GM13977 (cell line): ENCODE measurements at places on chromosomes 1 and 21.

DNA sequence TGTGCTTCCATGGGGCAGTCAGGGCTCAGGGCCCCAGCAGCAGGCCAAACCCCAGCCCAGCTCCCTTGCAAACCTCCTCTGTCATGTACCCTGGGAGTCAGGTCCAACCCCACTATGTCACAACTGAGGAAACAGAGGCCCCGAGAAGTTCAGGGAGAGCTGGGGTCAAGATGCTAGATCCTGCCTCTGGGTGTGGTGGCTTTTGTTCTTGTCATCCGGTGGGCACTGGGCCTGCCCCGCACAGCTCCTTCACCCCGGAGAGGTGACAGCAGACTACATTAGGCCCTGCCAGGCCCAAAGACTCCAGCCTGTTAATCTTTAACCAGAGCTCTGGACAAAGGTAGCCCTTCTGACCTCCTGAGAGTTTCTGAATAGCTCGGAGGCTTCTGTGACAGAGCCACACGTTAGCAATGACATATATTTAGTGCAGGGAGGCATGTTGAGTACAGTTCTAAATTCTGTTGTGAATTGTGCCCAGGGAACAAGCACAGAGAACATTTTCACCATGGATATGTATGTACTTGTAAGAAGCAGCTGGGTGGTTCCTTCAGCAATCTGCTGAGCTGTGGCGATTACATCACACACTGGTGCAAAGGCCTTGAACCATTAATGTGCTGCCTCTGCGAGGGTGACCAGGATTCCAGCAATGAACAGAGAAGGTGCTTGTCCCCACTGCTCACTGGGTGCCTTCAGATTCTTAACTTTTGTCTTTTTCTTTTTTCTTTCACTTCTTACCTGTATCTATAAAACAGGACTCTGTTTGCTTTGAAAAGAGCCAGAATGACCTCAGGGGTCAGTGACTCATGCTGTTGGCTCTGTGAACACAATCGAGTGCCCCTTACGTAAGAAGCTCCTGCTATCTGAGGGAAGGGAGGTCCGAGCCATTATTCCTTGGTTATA lies 102.8 kb downstream of the RHOU start:
- DNase-seq, result no peak

- peak; percentile 26 for DNase-seq
These were observed 97.4 kb downstream of the MRPL39 start for GRCh38 chr21:25509862-25510261.

DNA sequence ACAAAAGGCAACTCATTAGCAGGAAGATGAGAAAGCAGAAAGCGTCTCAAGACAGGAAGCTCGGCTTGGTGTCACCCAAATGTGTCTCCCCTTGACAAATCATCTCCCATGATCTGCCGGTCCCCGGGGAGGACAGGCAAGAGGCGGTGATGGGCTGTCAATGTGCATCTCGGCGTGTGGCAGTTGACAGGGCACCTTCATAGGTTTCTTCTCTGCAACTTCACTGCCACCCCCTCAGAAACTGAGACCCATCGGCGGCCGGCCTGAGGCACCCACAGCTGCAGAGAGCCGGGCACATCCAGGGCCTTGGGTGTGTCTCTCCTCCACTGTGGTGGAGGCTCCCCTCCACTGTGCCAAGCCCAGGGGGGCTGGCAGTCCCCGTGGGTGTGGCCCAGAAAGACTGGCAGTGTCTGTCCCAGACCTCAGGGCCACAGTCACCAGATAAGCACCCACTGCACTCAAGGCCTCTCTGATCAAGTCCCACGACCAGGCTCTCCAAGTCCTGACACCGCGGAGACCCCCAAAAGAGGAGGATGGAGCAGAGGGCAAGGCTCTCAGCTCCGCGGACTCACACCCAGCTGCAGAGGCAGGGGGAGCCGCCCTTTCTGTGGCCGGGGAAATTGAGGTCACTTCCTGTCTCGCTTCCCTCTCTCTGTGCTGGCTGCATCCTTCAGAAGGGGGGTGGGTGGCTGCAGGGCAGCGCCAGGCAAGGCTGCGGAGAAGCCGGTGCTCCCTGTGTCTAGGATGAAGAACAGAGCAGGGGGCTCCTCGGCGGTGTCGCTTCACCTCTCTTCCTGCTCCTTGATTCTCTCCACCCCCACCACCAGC lies 39.6 kb upstream of the LBR start:
- DNase-seq, result peak; percentile 83

GRCh38 chr1:159175571-159175970 lies 4.2 kb downstream of the CADM3 start:
- no peak for DNase-seq

DNA sequence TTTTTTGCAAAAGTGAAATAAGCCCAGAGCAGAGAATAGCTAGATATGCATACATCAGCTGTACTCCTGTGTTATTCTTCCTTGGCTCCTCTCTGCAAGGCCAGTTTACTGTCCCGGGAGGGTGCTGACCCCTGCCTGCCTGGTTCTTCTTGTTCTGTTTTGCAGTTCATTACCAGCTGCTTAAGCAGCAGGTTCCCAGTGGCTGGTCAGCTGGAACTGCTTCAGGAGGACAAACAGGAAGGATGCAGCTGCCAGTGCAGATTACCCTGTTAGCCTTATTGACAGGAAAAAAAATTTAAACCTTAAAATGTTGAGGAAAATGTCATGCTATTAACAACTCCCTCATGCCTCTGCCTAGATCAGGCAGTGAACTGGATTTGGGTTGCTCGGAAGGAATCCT lies 16.0 kb upstream of the LRIG2 start:
- DNase-seq, result no peak

- no peak for DNase-seq
These were observed 11.8 kb downstream of the RCC1 start for GRCh38 chr1:28517649-28517999.

DNA sequence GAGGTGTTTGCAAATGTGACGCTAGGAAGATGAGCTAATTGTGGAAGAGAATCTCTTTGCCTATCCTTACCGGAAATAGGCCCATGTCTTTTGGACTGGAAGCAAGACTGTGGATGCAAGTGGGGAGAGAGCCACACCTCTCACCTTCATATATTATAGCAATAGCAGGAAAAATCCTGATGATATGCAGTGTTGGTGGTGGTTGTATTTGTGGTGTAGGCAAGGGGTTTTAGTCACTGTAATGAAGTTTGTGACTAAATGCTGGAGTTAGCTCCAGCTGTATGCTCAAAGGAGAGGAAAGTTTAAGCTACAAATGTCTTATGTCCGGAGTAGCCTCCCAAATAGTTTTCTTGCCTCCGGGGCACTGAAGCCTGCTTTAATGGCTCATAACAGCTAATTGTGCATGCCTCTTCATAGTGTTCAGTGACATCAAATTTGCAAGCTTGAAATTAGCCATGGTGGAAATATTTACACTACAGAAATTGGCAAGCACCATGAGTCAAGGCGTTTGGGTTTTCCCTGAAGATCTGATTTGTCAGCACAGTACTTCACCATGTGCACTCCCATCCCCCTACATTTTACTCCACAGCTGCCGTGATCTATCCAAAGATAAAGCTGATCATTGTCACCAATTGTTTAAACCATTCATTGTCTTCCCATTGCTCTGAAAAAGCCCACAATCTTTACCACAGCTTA lies 102.6 kb upstream of the ZNF644 start:
- DNase-seq, result no peak

DNA sequence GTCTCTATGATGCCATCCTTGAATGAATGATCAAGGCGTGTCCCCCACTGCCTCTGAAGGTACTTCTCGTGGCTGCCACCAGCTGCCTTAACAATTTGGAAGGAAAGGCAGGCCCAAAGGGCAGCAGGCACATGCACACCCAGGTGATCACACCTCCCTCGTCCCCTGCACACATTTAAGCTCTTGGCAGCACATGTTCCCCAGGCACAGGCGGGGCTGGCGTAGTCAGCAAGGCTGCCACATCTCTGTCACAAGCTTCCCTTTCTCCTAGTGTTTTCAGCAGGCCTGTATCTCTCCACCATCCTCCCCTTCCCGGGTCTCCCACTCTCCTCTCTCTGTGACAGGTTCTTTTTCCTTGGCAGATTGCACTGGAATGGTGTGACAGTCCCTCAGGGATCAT lies 111.9 kb downstream of the CACNA1E start:
- no peak for DNase-seq

DNA sequence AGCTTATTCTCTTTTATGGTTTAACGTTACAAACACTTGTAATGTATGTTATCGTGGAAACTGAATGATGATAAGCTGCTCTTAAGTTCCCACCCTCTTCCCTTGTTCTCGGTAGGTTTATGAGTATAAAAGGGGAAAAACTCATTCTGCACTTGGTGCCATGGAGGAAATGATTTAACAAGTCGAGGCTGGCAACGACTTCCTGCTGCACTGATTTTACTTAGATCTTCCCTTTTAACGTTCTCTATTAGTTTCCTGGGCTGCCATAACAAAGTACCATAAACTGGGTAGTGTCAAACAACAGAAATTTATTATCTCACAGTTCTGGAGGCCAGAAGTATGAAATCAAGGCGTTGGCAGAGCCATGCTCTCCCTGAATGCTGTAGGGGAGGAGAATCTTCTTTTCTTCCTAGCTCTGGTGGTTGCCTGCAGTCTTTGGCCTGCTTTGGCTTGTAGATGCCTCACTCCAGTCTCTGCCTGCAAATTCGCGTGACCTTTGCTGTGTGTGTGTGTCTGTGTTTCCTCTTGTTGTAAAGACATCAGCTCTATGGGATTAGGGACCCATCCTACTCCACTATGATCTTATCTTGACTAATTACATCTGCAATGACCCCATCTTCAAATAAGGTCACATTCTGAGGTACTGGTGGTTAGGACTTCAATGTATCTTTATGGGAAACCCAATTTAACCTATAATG lies 26.3 kb downstream of the HUNK start:
- DNase-seq, result no peak

DNA sequence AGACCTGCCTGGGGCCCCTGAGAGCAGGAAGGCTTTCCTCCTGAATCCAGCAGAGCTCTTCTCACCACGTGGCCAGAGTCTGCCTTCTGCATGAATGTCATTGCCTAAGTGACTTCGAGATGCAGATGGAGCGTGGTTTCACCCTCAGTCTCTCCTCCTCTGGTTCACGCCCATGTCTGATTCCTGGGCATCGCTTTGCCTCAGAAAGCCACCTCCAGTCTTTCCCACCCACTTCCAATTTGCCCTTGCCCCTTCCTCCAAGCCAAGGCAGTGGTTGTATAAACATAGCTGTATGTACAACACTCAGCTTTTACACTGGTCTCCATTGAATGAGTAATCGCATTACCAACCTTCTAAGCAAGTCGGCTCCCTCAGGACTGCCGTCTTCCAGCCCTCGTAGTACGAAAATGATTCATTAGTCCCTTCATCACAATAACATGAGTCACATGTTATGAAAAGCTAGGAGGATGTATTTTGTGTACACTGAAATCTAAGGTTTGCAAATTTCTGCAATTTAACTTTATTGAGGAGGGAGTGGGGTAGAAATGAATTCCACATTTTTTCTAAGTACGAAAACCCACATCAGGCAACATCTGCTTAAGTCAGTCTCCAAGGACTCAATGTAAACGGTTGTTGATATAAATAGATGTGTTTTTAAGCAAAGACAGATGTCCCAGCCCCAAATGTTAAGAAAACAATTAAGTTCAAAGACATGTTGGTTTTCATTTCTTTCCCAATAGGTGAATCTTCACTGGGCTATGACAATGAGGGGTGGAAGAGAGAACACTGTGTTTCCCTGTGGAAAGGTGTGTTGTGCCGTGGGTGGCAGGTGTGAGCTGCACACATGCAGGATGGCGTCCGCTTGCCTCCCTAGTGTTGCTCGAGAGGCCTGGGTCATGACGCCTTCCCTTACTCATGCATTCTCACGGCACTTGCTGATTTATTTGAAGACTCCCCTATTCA lies 32.3 kb upstream of the ETS2 start:
- DNase-seq, result no peak
